ENCODE measurements at places on chromosomes 7 and 10.

DNA sequence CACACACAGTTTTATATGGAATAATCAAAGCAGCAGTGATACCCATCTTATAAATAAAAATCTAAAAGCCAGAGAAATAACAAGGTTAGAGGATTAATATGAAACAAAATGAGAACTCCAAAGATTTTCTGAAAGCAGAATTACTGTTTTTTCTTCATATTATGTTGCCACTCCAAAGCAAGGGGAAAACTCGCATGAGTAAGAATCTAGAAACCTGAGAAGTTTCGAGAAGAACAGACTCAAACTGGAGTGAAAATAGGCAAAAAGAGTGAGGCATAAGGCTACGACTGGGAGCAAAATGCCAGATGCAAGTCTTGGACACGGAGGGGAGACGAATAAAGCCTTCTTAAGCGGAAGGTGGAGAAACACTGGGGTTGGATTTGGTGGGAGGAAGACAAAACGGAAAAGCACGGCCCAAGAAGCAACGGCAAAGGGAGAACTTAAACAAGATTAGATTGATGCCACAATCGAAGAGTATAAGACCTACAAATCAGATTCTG, 923 bp downstream of the TNPO3 start:
- no peak for DNase-seq

DNA sequence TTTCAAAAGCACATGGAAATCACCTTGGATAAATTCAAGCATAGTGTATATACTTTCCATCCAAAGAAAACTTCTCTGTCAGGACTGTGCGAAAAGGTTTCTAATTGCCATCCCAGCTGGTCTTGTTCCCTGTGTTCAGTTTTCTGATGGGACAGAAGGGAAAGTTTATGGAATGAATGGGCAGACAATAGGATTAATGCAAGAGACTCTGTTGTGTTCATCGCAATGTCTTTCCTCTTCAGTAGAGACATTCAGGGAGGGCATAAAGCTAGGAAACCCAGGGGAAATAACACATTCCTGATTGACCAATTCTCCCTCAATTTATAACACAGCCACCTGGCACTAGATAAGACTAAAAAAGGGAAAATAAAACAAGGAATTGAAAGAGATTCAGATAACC, 78.9 kb downstream of the CACNA2D1 start:
- no peak for DNase-seq

DNA sequence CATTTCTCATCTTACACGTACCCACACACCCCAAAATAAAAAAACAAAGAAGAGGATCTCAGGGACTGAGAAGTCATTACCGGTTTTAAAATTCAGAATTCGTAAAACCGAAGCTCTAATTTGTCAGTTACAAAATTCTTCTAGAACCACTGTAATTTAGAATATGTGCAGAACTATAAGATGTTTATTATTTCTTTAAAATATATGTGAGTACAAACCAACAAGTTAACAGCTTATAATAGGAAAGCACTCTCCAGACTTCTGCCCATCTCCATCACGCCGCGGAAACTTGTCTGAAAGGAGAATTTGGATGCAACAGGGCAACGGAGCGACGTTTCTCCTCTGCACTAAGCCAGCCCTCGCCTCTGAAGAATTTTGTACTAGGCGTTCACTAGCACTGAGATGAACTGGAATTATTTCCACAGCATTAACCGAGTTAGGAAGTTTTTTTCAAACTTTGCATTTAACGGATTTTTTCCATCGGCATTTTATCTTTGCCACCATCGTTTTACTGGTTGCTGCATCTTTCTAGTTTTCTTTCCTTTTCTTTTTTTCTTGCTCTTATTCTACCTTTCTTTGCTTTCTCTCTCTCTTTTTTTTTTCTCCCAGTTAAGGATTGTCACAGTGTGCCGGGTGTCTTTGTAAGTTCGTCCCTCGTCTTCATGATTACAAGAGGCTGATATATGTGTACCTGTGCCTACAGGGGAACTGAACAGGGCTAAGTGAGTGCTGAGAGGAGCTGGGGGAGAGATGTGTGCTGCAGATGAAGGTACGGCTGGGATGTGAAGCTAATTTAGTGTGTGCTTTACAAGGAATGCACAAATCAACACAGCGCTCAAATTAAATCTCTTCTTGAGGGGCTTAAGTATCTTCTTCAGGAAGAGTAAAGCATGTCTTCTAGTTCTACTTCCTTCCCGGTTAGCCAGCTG, 295.9 kb upstream of the NFE2L3 start:
- no peak for DNase-seq

DNA sequence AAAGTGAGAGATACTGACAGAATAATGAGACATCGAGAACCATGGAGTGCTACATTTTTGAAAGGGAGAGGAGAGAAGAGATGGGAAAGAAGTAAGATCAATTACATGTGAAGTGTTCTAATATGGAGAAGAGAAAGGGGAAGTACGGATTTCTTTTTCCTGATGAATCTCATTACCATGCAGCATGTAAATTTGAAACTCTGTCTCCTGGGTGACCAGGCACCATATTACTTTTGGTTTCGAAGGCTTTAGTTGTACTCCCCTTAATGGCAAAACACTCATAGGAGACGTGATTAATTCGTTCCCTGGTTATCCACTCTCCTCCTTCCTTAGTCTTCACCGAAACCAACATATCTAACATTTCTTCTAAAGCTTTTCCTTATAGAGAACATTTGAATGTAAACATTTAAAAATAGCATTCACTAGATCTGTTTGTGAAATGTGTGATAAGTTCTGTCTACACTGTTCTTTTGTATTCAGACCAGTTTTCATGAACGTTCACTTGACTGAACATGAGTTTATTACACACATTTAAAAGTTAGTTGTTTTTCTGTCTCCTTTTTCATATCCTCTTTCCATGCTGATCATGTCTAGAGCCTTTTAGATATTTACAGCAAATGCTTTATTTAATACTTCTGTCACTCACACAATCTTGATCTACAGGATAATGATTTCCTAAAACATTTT, 80.2 kb upstream of the MSRB2 start:
- DNase-seq = no peak

- DNase-seq = no peak
Measured at GRCh38 chr7:108313086-108313485, 143.2 kb downstream of the NRCAM start.

DNA sequence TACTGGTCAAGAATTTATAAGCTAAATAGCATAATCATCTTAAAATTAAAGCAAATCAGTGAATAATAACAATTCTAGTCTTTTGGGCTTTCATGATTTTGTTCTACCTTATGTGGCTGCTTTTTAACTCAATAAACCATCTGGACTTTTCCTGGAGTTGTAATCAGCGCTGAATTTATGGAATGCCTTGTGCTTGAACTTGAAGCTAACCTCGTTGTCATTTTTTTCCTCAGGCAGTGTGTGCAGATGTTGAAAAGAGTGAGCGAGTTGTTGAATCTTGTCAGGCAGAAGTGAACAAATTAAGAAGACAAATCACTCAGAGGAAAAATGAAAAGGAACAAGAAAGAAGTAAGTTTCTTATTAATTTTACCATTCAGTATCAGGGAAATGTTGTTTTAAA, 29.5 kb downstream of the ABRAXAS2 start:
- DNase-seq = no peak

- no peak for DNase-seq
Measured at GRCh38 chr7:776992-777727, 50.1 kb upstream of the PRKAR1B start.

All from activated CD8-positive, alpha-beta memory T cell treated with anti-CD3 and anti-CD28 coated beads for 1 hour (primary cell).